Epithelial cell of esophagus (primary cell): ENCODE measurements at places on chromosomes 6 and 20.

GRCh38 chr6:105882121-105882803, 203.9 kb upstream of the PRDM1 start:
- DNase-seq = no peak

GRCh38 chr20:47280228-47280627, 76.3 kb downstream of the ZMYND8 start:
- DNase-seq = no peak

GRCh38 chr6:7107578-7108195, at the start of gene RREB1:
Gene RREB1, plus strand, starts transcription at chr6:7107961. Its CDS starts 73,951 bp downstream, at chr6:7181912.
- peak; percentile 55 for DNase-seq

GRCh38 chr6:109672175-109672574, 18.8 kb downstream of the AK9 start:
- no peak for DNase-seq

DNA sequence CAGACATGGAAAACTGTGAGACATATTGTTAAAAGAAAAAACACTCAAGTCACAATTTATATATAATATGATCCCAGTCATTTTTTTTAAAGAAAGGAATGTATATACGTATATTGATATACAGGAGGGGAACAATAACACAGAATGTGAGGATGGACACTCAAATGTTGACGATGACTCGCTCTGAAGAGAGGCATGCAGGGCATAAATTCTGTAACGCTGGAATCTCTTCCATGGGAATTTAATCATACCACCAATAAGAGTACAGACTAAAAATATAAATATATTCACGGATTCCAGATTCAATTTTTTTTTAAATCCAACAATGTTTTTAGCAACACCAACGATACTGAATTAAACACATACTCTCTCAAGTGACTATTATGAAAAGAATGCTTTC, 106.9 kb upstream of the CCDC28A start:
- no peak for DNase-seq

GRCh38 chr6:101398716-101399615, 5.5 kb downstream of the GRIK2 start:
- DNase-seq = no peak

- no peak for DNase-seq
These were observed 22.9 kb downstream of the RANBP9 start for GRCh38 chr6:13688692-13689196.

- no peak for DNase-seq
These were observed 22.3 kb downstream of the KCNB1 start for GRCh38 chr20:49460131-49460530.

GRCh38 chr6:35186571-35186970, 27.2 kb upstream of the SCUBE3 start:
- no peak for DNase-seq

DNA sequence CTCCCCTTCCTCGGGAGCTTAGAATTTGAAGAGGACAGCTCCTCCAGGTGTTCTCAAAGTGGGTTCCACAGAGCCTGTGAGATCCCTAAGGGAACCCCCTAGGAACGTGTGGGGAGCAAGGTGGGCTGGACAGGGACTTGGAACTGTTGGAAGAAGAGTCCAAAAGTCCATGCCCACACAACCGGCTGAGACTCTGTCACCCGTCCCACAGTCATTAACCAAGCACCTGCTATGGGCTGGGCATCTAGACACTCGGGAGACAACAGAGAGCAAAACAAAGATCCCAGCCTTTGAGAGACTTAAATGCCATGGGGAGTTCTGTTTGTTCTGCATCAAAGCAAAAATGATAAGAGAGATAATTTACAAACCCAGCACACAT, 51.9 kb upstream of the SAYSD1 start:
- no peak for DNase-seq

DNA sequence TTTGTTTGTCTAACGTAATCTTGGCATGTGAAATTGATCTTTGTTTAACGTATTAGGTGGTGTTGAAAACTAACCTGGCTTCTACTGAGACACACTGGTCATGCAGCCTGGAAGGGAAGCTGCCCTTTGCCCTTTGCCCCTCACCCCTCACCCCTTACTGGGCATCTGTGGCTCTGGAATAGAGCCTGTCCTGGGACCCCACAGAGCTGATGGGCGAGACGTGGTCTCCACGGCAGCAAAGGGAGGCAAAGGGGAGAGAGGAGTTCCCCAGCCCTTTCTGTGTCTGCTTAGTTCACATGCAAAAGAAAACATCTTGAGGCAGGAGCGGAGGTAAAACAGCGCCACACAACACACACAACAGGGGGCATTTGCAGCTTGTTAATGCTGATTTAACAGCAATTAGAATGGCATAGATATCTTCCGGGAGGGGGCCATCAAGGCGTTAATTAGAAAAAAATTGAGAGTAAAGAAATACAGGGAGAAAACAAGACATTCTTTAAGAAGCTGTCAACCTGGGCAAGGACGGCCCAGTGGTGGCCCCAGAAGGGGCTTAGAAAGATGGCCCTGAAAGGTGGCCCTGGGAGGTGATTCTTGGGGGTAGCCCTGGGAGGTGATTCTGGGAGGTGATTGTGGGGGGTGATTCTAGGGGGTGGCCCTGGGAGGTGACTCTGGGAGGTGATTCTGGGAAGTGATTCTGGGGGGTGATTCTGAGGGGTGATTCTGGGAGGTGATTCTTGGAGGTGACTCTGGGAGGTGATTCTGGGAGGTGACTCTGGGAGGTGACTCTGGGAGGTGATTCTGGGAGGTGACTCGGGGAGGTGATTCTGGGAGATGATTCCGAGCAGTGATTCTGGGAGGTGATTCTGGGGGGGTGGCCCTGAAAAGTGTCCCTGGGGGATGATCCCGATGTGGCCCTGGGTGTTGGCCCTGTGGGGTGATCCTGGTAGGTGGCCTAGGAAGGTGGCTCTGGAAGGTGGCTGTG, 44.5 kb upstream of the DACT2 start:
- DNase-seq = no peak

DNA sequence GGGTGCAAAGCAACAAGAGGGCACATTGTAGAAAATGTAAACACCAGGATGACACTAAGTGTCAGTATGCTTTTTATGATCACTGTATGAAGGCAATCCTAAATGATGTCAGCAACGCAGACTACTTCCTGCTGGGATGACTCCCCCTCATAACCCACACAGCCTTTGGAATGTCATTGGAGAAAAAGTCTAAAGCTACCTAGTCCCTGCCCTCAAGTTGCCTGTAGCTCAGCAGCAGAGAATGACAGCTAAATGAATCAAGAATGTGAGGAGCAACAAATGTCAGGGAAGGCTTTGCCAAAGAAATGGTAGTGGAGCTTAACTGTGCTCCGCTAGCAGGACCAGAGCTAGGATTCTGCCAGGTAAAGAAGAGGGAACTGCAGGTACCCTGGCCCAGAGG, 555.6 kb downstream of the CD83 start:
- DNase-seq = peak; percentile 60

DNA sequence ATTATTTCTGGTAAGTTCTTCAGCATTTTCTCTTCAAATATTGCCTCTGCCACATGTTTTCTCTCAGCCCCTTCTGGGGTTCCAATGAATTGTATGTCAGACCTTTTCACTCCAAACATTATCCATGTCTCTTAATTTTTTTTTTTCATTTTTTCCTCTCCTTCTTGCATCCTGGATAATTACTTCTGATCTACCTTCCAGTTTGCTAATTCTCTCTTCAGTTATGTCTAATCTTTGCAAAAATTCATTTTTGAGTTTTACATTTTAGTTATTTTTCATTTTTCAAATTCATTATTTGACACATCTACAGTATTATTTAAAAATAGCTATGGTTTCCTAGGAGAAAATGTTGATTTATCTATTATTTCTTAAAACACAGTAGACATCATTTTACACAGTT, 271.7 kb downstream of the TFAP2B start:
- no peak for DNase-seq

DNA sequence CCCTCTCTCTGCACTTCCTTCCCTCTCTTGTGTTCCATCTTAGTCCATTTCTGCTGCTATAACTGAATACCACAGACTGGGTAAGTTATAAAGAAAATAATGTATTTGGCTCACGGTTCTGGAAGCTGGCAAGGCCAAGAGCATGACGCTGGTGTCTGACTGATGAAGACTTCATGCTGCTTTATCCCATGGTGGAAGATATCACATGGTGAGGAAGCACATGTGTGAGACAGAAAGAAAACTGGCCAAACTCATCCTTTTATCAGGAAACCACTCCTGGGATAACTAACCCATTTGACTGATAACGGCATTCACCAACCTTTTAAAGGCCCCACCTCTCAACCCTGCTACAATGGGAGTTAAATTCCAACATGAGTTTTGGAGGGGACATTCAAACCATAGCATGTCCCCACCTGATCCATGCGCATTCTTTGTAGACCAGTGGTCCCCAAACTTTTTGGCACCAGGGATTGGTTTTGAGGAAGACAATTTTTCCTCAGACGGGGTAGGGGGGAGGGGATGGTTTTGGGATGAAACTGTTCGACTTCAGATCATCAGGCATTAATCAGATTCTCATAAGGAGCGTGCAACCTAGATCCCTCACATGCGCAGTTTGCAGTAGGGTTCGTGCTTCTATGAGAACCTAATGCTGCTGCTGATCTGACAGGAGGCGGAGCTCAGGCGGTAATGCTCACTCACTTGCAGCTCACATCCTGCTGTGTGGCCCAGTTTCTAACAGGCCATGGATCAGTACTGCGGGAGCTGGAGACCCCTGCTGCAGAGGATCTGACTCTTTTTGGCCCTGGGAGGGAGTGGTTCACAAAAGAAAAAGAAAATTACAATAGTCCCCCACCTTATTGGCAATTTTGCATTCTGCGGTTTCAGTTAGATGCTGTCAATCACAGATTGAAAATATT, 71.7 kb upstream of the RNF24 start:
- no peak for DNase-seq

DNA sequence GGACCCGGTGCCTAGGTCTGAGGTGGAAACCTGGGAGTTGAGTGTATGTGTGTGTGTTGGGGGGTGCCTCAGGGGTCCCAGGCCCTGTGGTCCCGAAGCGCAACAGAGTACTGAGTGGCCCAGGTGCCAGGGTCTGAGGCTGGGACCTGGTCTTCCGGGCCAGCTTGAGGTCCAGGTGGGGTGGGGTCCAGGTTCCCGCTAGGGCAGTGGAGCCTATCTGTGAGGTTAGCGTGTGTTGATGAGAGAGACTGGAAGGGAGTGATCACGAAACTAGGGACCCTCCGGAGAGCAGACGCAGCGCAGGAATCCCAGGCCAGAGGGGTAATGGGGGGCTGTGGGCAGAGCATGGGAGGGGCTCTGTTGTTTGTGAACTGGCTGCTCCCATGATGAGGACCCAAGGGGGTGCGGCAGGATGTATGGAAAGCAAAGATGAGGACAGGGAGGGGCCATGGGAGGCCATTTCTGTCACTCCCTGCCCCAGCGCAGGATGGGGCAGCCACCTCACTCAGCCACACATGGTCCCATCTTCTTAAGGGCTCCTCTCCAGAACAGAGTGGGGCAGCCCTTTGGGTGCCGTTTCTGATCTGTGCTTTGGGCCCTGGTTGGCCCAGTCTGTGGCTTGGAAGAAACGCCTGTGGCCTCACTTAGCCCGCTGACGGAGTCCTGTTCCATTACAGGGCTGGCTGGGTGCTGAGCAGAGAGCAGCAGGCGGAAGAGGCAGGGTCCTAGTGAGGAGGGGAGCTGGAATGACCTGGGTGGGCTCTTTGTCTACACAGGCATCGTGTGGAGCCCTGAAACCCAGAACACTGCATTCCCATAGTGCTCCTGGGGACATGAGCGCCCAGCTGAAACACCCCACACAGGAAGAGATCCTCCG, 872 bp downstream of the HSPA12B start:
- no peak for DNase-seq

DNA sequence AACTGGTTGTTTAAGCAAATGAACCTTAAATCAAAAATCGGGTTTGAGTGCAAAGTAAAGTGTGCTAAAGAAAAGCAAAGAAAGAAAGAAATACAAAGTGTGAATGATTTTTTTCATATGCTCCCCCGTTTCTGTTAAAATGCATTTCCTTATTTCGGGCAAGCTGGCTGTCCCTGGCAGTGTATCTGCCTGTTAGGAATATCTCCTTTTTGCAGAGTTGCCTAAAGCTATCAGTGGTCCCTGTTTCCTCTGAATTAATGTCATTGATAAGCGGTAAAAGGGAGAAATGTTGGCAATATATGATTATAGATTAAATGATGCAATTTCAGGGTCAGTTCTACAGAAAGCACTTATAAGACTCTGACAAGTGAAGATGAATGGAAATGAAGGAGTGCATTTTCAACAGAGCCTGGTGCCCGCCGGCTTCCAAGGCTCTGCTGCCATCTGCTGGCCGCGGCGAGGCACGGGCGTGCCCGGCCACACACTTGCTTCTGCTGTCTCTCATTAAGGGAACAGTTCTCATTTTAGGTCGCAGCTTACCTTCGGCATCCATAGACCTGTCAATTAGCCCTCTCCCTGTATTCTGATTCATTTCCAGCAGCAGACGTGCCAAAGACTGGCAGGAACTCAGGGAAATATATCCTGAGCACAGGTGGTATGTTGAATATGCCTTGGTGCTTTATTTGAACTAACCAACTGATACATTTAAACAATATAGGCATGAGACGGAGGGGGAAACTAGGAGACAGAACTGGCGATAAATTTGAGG, 381.9 kb downstream of the C6orf118 start:
- DNase-seq = peak; percentile 64

DNA sequence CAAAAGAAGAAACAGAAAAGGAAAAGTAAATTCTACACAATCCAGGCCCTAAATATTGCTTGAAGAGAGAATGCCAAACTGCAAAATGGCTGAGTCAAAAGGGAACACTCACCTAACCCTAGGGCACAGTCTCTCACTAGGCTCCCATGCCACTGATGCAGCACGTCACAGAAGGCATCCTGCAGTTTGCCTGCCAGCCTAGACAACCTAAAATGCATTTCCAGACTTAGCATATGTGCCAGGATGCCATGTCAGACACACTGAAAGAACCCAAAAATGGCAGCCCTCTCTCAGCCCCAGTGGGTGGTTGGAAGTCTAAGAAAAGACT, 10.6 kb upstream of the SIRPD start:
- peak; percentile 65 for DNase-seq

GRCh38 chr6:75024828-75025227, 181.0 kb downstream of the COL12A1 start:
- DNase-seq = peak; percentile 4

- peak; percentile 67 for DNase-seq
These were observed 57.8 kb downstream of the SLC2A10 start for GRCh38 chr20:46767127-46767761.

- no peak for DNase-seq
These were observed 3.6 kb upstream of the C20orf144 start for GRCh38 chr20:33658510-33658909.

DNA sequence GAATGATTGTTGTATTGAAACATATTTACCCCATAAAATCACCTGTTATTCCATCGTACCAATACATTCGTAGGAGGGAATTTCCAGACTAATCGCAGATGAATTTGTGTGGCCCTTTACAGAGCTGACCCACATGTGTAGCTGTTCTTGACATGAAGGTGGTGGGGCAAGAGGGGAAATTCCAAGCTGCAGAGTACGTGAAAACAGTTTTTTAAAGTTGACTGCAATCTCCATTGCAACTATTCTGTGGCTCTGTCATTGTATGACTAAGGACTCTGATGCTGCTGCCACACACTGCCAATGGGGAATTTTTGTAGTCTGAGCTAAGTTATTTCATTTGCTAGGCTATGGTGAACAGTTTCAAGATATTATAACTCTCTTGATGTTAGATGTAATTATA, 46.4 kb upstream of the ADTRP start:
- DNase-seq = peak; percentile 45

- no peak for DNase-seq
These were observed 15.7 kb downstream of the AHI1 start for GRCh38 chr6:135481783-135482369.
